ENCODE measurements at places on chromosomes 2 and 18.

- DNase-seq: no peak
These were observed 423.3 kb downstream of the LPIN1 start for GRCh38 chr2:12169721-12170120.

- no peak for DNase-seq
These were observed 7.3 kb downstream of the IL1A start for GRCh38 chr2:112777036-112777435.

DNA sequence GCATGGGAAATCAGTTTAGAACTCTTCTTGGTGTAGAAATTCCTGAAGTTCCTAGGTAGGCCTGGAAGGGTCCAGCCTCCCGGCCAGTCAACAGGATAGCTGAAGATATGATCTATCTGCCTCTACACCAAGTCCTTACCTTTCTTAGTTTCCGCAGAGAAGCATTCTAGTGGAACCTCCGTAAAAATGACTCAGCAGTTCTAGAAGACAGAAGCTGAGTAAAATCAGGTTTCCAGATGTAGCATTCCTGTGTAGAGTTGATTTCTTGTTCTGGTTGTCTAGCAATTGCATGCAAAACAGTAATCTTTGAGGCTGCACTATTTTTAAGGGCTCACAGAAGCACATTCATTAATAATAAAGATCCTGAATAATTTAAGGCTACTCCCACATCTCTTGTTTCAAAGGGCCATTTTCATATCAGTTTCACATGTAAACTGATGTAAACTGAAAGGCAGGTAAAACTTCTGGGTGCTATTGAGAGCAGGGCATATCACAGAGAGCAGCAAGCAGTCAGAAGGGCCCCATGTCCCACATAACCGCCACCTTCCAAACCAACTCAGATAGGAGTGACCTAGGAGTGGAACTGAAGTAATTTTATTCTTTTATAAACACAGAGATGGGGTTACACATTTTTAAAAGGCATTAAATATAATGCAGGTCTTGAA lies 3.2 kb upstream of the DYTN start:
- DNase-seq: no peak

GRCh38 chr2:209383212-209383611 lies 40.6 kb upstream of the MAP2 start:
- DNase-seq: peak; percentile 54

DNA sequence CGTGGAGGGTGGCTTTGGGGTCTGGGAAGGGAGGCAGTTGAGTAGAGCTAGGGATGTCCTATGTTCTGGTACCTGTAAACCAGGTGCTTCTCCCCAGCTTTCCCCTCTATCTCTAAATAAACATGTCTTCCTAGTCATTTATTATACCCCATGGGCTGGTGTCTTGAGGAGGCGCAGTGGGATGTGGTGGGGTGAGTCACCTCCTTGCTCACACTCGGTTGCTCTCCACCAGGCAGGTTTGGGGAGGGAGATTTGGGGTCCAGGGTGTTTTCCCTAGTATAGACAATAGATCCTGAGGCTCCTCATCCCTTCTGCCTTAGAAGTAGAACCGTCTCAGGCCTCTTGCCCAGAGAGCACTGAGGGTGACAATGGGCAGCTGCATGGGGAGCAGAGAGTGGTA lies 5.1 kb downstream of the PSD4 start:
- no peak for DNase-seq

DNA sequence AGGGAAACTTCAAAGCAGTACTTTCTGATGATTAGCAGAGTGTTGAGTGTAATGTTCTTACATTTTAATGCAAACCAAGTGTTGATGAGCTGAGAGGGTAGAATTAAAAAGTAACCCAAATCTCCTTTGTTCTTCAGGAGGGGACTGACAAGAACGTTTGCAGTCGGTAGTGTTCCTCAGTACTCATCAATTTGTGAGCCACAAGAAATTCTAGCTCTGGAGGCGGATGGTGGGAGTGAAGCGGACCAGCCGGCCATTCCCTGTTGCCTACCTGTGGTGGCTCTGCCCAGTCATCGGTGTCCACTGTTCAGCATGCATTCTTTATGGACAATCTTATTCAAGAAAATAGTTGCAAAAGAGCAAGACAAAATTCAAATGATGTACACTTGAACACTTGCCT lies 438.6 kb upstream of the POU3F3 start:
- DNase-seq: no peak

- DNase-seq: no peak
These were observed 19.7 kb upstream of the FHL2 start for GRCh38 chr2:105418522-105418921.

DNA sequence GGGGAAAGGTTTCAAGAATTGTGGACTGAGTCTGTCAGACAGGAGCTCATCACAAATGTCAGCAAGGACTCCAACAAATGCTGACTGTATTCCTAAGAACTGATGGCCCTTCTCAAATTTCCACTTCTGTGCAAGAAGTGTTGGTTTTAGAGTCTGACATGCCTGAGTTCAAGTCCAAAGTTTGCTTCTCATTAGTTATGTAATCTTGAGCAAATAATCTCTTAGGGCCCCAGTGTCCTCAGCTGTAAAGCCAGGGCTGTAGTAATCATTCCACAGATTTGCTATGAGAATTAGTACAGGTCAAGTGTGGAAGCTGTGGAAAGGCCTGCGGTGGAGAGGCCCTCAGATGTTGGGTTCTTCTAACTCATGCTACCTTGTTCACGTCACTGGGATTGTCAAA lies 23.9 kb downstream of the MEP1B start:
- DNase-seq: no peak

- DNase-seq: peak; percentile 64
These were observed 27.2 kb upstream of the FAM136A start for GRCh38 chr2:70328921-70329561.

- no peak for DNase-seq
These were observed 7.2 kb upstream of the SEMA4C start for GRCh38 chr2:96877042-96877451.

GRCh38 chr2:143463719-143464118 lies 334.5 kb downstream of the ARHGAP15 start:
- no peak for DNase-seq

Measured in NCI-H2029 (cell line).